Pancreas (tissue), 10 donors: ENCODE measurements at places on chromosomes 16 and 17. TPM values are rescaled to one million over a fixed set of nuclear protein-coding genes. Genes with fewer than 3 reads are reported as not detected.

The CD300LB gene
- 0.09 TPM for polyA plus RNA-seq

The EARS2 gene
- 9.1 TPM for polyA plus RNA-seq

The HEATR9 gene
- not detected for polyA plus RNA-seq

The IQCK gene
- 15.1 TPM for polyA plus RNA-seq

The PIMREG gene
- 0.09 TPM for polyA plus RNA-seq

DNA sequence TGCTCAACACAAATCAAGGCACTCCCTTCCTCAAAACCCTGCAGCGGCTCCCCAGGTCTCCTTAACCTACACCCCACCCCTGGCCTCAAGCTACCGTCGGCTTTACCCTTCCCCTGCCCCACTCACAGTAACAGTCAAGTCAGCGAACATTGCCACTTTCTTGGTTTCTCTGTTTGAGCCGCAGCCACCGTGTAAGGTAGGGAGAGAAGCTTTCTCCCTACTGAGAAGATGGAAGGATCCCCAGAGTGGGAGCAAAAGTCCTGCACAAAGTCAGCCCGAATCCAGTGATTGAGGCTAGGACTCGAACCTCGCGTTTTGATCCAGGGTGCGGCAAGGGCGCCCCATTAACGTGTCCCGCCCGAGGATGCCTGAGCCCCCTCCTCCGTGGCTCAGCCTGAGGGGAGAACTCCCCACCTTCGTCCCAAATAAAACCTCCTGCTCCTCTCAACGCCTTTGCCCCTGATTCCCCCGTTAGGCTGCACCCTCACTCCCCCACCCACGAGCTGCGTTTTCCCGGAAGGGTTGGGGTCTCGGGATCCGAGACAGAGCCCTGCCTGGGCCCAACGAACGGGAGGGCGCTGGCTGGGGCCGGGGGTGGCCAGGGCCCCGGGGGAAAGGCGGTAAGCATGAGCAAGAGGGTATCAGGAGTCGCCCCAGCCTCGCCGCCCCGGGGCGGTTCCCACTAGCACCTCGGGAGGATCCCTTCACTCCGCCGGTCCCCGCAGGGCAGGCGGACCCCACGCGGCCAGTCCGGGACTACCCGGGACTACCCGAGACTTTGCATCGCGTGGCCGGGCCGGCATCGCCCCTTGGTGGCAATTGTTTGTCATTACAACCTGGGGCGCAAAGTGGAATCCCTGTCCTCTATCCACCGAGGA, 9.9 kb upstream of the NAGS start:
- DNase-seq = peak; percentile 42

DNA sequence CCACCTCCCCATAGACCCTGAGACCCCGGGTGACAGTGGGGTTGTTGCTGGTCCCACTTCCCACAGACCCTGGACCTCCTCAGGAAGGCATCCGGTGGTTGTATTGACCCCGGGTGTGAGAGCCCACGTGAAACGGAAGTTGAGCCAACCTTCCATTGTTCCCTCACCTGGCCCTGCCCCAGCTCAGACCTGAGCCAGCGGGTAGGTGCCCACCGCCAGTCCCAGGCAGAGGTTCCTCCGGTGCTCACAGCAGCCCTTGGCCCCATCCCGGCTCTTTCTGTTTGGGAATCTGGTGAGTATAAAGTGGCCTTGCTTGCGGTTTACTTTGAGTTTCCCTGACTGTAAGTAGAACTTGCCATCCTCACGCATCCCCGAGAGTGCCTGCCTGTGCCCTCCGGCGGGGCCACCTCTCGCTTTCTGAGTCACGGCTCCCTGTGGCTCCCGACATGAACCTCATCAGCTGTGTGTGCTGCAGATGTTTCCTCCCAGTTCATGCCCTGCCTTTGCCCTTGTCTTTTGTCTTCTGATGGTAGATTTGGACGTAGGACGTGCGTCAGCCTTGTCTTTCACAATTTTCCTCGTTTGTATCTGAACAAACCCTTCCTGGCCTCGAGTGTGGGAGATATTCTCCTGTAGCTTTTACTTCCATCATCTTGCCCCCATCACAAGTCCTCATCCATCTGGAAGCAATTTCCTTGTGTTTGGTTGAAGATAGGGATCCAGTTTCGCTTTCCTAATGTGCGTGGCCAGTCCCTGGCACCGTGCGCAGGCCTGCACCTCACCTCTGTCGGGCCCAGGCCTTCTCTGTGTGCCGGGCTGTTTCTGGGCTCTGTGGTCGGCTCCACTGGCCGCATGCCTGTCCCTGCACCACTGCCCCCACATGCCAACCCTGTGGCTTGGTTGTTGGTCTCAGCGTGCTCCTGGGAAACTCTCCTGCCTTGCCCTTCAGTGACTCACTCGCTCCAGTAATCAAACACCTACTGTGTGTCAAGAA, 76.0 kb downstream of the METRNL start:
- DNase-seq = no peak

GRCh38 chr16:10754941-10755340, 11.3 kb downstream of the NUBP1 start:
- DNase-seq = no peak

- DNase-seq = no peak
These were observed 122.6 kb downstream of the AXIN2 start for GRCh38 chr17:65438708-65439294.

DNA sequence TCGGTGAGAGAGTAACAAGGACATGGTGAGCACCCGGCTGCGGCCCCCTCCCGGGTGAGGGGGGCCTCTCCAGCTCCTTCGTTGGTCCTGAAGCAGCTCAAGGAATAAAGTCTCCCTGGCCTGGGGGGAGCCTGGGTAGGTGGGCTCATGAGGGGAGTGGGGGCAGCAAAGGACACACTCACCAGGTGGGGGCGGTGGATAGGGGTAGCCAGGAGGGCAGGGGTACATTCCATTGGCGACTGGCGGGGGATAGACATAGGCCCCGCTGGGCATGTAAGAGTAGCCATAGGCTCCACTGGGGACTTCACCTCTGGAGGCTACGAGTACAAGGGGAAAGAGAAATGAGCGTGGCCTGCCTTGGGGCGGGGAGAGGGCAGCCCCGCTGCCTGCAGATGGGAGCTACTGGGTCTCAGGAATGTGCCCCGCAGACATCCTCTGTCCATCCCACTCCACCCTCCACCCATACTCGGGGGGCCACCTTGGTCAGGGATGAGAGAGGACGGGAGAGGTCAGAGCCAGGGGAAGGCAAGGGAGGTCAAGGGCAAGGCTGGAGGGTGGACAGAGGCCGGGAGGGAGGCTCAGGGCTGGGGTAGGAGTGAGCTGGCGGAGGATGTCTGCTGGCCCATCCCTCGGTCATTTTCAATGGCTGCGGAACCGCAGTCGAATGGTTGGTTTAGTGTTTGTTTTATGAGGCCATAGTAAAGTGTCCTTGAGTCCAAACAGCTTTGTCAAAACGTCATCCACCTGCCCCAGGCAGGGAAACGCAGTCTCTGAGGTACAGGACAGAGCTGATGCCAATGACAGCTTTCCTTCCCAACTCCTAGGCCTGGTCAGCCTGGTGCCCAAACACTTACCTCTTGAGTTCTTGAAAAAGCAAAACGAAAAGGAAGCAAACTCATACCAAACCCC, 3.7 kb upstream of the UNC13D start:
- no peak for DNase-seq

GRCh38 chr17:16923904-16924695, 47.8 kb downstream of the TNFRSF13B start:
- DNase-seq = no peak

DNA sequence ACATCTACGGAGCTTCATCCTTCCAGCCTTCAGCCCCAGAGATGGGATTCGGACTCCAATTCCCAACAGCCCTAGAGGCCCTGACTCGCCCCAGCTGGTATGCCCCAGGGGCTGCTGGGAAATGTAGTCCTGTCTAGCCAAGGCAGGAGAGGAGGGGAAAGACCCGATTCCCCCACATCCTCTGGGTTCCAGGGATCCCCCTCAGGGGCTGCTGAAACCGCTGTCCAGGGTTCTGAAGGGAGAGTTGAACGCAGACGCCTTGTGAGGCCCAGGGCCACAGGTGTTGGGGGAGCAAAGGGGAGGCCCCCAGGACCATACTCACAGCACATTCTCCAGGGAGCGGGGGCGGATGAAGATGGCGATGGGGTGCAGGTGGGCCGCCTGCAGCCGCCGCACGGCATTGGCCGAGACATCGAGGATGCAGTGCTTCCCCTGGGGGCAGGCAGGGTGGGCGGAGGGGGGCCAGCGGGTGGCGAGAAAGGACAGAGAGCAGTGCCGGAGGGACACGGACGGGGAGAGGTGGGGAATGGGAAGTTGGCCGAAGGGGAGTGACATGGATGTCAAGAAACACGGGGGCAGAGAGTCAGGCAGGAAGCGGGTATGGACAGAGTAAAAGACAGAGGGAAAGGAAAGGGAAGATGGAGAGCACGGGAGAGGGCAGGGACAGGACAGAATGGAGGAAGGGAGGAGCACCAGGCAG, 12.6 kb upstream of the ASGR1 start:
- no peak for DNase-seq

- no peak for DNase-seq
These were observed 1.8 kb downstream of the ZACN start for GRCh38 chr17:76080768-76081287.

DNA sequence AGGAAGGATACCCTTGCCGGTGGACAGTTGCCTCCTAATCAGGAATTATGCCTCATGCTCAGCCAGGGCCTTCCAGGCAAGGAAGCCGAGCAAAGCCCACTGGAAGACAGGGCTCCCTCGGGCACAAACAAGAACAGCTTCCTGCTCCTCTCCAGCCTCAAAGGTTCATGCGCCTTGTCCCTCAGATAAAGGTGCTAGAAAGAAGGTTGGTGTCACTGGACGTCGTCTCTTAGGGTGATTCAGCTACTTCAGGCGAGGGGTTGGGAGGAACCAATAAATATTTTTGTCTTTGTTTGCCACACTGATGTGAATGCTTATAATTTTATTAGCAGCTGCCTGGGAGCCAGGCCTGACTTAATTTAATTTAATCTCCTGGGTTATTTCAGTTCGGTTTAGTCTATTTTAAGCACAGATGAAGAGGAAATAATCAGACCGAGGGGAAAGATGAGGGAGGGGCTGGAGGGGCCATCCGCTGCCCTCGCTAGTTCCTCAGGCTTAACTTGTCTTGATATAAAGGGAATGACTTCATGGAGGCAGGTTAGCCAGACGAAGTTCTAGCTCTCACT, 171.8 kb upstream of the CACNG5 start:
- DNase-seq = no peak

DNA sequence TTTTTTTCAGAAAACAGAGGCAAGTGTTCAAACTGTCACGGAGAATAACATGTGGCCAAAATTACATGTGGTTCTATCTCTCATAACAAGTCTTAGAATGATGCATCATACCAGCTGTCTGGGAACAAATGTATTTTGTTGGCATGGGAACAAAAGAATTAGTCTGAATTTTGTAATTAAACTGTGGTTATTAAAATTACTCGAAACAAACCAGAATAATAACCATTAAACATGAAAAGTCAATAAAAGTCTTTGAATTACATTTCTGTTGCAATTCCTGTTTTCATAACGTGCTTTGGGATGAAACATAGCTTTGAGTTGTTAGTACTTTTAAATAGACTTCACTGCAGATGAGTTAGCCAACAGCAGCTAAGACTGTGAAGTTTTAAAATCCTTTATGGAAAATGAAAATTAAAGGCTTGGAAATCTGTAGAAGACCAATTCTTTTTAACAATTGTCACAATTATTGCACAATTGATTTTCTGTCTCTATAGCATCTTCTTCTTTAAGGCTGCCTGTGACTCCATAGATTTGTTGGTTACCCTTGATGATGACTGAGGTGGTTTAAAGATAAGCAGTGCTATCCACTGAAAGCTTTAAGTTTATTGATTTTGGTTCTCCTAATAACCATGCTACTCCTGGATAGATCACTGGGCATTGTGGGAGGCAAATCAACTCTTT, 117.9 kb upstream of the AXIN2 start:
- no peak for DNase-seq

DNA sequence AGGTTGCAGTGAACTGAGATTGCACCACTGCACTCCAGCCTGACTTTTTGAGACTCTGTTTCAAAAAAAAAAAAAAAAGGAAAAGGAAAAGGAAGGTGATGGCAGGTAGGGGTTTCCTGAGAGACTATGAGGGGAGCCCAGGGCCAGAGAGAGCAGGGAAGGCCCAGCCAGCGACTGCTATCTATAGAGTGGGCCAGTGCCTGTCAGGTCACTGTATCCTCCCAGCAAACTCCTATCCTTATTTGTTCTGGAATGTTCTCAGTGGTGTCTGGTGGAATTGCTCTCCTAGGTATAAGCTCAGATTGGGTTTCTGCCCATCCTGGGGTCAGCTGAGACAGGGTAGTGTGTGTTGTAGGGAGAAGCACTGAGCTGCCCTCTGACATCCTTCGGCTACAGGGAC, 14.9 kb upstream of the TMEM11 start:
- DNase-seq = no peak

GRCh38 chr16:30186444-30186781, 3.0 kb downstream of the CORO1A start:
- DNase-seq = no peak

- no peak for DNase-seq
These were observed 904.8 kb downstream of the CDH8 start for GRCh38 chr16:61131447-61131846.

DNA sequence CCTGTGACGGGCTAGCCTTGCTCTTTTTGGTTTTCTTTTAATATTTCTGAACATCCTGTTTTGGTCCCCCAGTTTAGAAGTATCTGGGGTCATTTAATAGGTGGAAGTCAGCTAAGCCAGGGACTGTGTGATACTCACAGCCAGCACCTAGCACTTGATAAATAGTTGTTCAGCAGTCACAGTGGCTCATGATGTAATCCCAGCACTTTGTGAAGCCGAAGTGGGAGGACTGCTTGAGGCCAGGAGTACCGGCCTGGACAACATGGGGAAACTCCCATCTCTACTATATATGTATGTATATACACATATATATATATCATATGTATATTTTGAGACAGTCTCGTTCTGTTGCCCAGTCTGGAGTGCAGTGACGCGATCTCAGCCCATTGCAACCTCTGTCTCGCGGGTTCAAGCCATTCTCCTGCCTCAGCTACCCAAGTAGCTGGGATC, 1.8 kb upstream of the ZNRF1 start:
- no peak for DNase-seq

- no peak for DNase-seq
These were observed 18.5 kb upstream of the CCL23 start for GRCh38 chr17:36036235-36036634.

DNA sequence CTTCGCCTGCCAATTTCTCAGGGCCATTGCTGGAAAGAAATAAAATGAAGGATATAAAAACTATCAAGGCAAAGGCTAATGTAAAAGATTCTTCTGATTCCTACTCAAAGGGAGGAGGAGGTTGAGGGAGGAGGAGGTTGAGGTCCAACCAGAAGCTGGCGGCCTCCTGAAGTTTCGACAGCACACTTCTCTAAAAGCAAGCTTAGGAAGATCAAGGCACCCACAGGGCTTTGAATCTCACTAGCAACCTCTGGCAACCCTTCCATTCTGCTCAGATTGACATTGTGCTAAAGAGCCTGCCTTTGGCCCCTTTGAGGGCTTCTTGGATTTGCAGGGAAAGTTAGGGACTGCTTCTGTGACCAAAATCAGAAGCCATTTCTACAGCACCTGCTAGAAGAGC, 81.5 kb upstream of the TNRC6C start:
- DNase-seq = no peak

- no peak for DNase-seq
These were observed 27.5 kb upstream of the HLF start for GRCh38 chr17:55237268-55237667.

- peak; percentile 84 for DNase-seq
These were observed 22.6 kb downstream of the GJD3 start for GRCh38 chr17:40341808-40342503.
